ENCODE measurements at places on chromosomes 4 and X. TPM values are rescaled to one million over a fixed set of nuclear protein-coding genes. Genes with fewer than 3 reads are reported as not detected.

The PCDH11X gene
- total RNA-seq = 3.4 TPM

The HTR2C gene
- total RNA-seq = 3.4 TPM

The STK32B gene
- 12.1 TPM for total RNA-seq

The ABCG2 gene
- total RNA-seq = 22.9 TPM

GRCh38 chr4:183872531-183872930 lies 32.6 kb upstream of the STOX2 start:
- no peak for DNase-seq

DNA sequence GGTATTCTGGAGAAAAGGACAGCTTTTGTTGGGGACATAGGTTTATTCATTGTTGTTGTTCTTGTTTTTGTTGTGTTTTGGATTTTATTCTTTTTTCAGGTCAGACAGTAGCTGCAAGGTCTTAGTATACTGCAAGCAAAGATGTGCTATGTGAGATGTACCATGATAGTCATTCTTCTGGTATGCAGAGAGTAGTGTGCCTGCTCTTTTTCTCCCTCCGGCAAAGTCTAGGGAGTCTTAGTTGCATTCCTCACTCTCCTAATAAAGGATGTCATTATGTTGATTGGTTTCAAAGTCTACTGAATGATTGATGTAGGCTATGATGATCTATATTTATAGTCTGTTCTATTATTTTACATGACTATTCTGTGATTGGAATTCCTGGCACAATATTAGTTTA lies 119.9 kb upstream of the POF1B start:
- DNase-seq = no peak

- no peak for DNase-seq
Observed at GRCh38 chr4:56611501-56611900, 69.6 kb downstream of the HOPX start.

DNA sequence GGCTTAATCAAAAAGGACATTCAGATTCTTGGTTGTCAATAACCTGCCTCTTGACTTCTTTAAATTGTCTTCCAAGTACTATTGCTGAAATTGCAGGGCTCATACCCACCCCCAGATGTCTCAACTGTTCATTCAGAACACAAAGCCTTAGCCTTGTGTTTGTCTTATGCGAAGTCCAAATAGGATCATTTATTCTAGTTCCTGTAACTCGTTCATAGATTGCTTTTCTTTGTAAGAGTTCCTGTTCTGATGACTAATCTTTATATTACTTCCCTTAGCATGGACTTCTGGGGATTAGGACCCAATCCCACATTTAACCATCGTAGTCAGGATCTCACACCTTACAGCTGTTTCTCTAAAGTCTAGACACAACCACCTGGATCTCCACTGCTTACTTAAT lies 226.0 kb downstream of the VEGFC start:
- DNase-seq = no peak

DNA sequence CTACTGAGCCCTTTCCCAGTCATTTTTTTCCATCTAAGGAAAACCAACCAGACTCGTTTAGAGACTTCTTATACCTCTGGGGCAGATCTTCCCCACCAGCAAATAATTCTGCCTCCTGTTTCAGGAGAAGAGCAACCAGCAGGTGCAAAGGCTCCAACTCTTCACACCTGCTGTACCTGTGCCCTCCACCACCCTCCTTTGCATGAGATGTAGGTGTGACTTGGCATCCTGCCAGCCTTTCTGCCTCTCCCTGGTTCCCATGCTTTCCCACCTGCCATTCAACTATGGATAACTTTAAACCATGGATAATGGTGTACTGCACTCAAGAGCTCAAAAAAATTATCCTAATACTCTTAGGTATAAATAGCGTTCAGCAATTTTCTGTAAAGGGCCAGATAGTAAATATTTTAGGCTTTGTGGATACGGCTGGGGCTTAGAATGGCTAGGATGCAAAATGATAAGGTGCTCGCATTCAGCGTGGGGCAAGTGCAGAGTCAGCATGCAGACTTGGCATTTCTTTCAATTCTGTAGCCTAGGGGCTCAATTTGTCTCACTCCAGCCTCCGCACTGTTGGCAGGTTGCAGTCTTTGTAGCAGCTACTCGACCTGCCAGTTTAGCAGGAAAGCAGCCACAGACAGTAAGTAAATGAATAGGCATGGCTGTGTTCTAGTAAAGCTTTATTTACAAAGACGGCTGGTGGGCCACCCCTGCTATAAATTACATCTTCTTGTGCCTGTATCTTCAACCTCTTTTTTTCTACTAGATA lies 79.8 kb downstream of the HCCS start:
- no peak for DNase-seq

GRCh38 chr4:101081695-101082369 lies 265.5 kb downstream of the PPP3CA start:
- DNase-seq = no peak

DNA sequence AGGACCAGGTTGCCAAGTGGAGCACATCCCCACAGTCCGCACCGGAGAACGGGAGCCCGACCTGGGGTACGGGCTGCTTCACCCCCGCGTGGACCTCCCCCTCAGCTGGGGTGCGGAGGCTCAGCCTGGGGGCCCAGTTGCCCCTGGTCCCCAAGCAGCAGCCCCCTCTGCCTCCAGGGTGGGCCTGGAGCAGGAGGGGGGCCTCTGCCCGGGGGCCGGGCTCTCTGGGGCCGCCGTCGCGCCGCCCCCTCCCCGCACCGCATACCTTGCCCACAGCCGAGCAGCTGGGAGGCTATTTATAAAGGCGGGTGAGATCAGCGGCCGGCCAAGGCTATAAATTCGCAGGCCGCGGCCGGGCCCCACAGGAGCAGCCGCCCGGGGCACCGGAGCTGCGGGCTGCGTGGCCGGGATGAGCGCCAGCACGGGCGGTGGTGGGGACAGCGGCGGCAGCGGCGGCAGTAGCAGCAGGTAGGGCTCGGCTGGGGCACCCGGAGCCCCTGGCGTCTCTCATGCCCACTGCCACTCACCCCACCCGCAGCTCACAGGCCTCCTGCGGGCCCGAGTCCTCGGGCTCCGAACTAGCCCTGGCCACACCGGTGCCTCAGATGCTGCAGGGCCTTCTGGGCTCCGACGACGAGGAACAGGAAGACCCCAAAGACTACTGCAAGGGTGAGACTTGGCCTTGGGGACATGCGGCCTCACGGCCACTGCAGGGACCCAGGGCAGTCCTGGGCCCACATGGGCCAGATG lies at the start of gene SRPK3:
SRPK3 (plus strand) TSS at position 364 of the 750 bp plus-strand sequence; CDS start at position 410, 46 bp downstream.
- DNase-seq = no peak

GRCh38 chr4:149836546-149836945 lies 20.9 kb upstream of the IQCM start:
- DNase-seq = no peak

- no peak for DNase-seq
Observed at GRCh38 chr4:150079081-150079581, 886 bp downstream of the DCLK2 start.

- no peak for DNase-seq
Observed at GRCh38 chr4:134045411-134045810, 156.2 kb downstream of the PABPC4L start.

DNA sequence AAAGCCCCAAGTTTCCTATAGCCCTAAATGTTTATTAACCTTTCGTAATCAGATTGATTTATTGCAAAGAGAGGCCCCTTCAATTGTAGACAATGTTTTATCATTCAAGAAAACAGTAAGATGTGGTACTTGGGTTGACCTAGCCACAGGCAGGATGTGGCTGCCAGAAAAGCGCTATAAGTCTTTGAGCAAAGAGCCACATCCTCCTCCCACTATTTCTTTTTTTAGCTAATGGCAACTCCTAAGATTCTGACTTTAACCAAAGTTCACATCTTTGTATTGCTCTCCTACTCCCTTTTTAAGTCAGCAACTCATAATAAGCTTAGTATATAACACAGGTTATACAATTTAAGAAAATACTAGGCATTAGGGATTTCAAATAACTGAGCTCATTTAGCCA lies 70.7 kb upstream of the PPP3CA start:
- no peak for DNase-seq

GRCh38 chr4:70874268-70875156 lies 27.7 kb upstream of the MOB1B start:
- DNase-seq = no peak

GRCh38 chr4:182067828-182068227 lies 175.4 kb upstream of the TENM3 start:
- DNase-seq = no peak

DNA sequence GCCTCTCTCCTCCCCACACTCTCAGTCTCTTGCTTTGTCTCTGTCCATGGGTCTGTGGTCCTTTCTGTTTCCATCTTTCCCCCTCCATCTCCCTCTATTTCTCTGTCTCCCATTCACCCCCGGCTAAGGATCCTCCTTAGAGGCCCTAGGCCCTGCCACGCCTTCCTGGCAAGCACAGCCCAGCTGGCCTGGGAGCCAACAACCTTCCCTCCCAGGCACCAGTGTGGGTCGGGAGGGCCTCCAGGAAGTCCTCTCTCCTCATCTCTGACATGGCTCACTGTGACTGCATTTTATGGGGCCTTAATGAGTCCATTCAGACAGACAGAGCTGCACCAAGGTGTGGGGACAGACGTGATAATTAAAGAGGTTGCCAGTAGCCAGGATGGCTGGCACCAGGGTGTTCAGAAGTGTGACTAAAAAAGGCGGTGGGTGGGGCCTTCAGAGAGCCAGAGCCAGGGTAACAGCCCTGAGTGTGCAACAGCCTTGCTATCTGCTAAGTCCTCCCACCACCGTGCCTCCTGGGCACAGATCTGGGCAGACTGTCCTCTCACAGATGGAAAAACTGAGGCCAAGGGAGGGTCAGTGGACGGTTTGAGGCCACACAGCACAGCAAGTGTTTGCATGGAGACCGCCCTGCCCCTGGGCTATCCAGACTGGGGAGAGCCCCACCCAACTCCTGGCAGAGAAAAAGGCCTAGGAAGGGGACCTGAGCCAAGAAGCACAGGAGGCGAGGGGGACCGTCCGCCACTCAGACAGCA lies 31.5 kb downstream of the BLOC1S4 start:
- no peak for DNase-seq

DNA sequence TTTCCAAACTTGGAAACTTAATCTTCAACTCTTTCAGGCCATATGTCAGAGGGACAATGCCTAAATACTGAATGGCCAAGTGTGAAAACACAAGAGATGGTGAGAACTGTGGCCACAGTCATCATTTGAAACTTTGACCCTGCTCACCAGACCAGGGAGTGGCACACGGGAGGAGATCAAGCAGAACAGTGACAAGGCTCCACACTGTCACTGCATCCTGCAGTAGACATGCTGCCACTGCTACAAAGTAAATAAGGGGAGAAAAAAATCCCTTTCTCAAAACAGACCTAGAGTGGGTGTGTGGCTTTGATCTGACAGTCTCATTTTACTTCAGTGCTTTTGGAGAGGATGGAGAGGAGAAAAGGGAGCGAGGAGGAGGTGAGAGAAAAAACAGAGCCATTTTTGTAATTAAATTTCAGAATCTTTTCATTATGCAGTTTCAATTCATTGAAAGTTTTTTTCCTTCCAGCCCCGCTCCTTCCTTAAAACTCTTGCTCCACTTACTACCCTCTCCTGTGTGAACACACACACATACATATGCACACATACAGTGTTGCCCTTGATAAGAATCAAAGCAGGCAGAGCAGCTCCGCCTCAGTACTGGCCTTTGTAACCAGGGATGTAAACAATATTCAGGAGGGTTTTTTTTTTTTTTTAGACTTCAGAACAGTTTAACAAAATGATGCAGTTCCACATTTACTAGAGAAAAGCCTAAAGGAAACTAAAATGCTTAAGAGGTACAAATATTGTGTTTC lies 34.4 kb downstream of the NEXMIF start:
- DNase-seq = no peak

GRCh38 chr4:34628471-34628870 lies 1615.8 kb downstream of the ARAP2 start:
- no peak for DNase-seq

DNA sequence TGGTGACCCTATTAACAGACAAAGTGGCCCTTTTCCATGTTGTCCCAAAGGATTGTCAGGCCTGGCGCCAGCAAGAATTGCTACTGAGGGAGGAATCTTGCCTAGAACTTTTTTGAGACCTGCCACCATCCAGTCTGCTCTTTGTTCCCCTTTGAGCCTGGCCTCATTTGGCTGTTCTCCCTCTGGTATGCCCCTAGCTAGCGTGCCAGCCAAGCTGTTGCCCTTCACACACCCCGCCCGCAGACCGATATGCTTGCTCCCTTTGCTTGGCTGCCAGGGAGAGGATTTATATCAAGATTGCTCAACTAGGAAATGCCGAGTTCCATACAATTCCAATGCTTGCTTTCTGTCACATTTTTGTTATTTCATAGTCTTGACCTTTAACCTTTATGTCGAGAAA lies 24.4 kb downstream of the IGSF1 start:
- DNase-seq = no peak

GRCh38 chrX:34227804-34228203 lies 95.7 kb upstream of the FAM47A start:
- no peak for DNase-seq

DNA sequence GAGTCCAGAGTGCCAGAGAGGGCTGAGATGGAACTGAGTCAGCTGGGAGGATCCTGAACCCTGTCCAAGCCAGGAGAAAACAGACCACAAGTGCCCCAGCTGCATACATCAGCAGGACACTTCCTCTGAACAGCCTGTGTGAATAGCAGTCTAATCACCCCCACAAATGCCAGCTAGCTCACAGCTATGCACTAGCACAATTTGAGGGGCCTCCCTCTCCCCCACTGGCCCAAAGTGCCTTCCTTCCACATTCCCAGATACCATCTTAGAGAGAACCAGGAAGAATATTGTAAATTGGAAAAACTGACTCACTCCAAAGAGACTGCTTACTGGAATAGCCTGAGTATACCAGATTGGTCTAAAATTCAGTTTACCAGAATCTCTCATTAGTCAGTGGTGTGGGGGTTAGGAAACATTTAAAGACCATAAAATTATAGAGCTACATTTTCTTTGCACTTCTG lies 292.6 kb upstream of the KLF3 start:
- no peak for DNase-seq

GRCh38 chr4:38084877-38085711 lies 124.9 kb downstream of the PTTG2 start:
- DNase-seq = no peak

DNA sequence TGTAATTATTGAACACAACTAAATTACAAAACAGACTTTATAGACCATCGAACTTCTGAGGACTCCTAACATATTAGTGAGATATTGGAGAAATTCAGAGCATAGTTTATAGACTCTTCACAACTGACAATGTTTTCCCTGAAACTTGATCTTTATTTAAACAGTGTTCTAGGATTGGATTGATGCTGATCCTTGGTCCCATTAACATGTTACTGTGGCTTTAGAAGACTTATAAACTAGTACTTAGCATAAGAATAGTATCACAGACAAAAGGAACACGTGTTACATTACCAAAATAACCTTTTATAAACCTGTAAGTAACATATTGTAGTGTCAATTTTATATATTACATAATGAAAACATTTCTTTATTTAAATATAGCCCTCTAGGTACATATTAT lies 689.6 kb downstream of the CCSER1 start:
- DNase-seq = no peak

GRCh38 chr4:150584111-150584915 lies 2.4 kb downstream of the MAB21L2 start:
- no peak for DNase-seq
